A549 treated with RU486 at 1 μM for 4 hours (cell line): ENCODE measurements at places on chromosomes 5 and 9. TPM values are rescaled to one million over a fixed set of nuclear protein-coding genes. Genes with fewer than 3 reads are reported as not detected.

Gene SLC24A2
- total RNA-seq = not detected in 5 replicates

Gene CDH9
- not detected in 5 replicates for total RNA-seq

Gene DIPK1B
- 7.3 to 11.1 TPM (median 8.6 TPM) in 5 replicates for total RNA-seq

Gene PLEKHG4B
- total RNA-seq = 0.56 to 1.0 TPM (median 0.96 TPM) in 5 replicates

Gene GRIA1
- total RNA-seq = not detected in 5 replicates

Gene ARHGEF28
- total RNA-seq = 12.0 to 15.9 TPM (median 15.0 TPM) in 5 replicates

Gene SOHLH1
- not detected in 5 replicates for total RNA-seq

Gene IL4
- total RNA-seq = not detected in 5 replicates

Gene ARSI
- 31.9 to 48.3 TPM (median 37.1 TPM) in 5 replicates for total RNA-seq

Gene C5orf58
- total RNA-seq = not detected in 5 replicates

Gene MZB1
- total RNA-seq = not detected in 5 replicates

Gene CWC27
- 12.7 to 19.0 TPM (median 15.6 TPM) in 5 replicates for total RNA-seq

Gene GKAP1
- total RNA-seq = 3.9 to 6.1 TPM (median 5.4 TPM) in 5 replicates

Gene IFNA21
- total RNA-seq = not detected in 5 replicates

Gene TYRP1
- total RNA-seq = not detected in 5 replicates

Gene C7
- total RNA-seq = not detected in 5 replicates

Gene VDAC1
- total RNA-seq = 392 to 425 TPM (median 409 TPM) in 5 replicates

Gene LECT2
- total RNA-seq = not detected in 5 replicates

Gene IL9
- not detected in 5 replicates for total RNA-seq

Gene MEIKIN
- total RNA-seq = not detected in 5 replicates

Gene WDR38
- total RNA-seq = 0.21 to 0.23 TPM in 2 of 5 replicates, not detected in the others

Gene INSL4
- 13.9 to 18.0 TPM (median 15.5 TPM) in 5 replicates for total RNA-seq

Gene SH3GL2
- total RNA-seq = 0.05 to 0.49 TPM (median 0.13 TPM) in 5 replicates

Gene ARID3C
- 0.07 to 0.17 TPM (median 0.13 TPM) in 3 of 5 replicates, not detected in the others for total RNA-seq

Gene IGIP
- 0.53 to 1.1 TPM (median 0.94 TPM) in 5 replicates for total RNA-seq

Gene PCDHA12
- total RNA-seq = 1.9 to 3.0 TPM (median 2.7 TPM) in 5 replicates

Gene DMRT3
- total RNA-seq = not detected in 5 replicates

Gene UBE2QL1
- total RNA-seq = 0.10 to 0.18 TPM (median 0.15 TPM) in 5 replicates

Gene SLC2A6
- total RNA-seq = 14.5 to 24.2 TPM (median 20.4 TPM) in 5 replicates

Gene LMNB1
- total RNA-seq = 56.8 to 86.4 TPM (median 65.4 TPM) in 5 replicates

Gene TRPM6
- total RNA-seq = 1.3 to 1.8 TPM (median 1.4 TPM) in 5 replicates

Gene MARVELD2
- 2.5 to 2.9 TPM (median 2.6 TPM) in 5 replicates for total RNA-seq

Gene PCSK1
- 0.35 to 0.97 TPM (median 0.67 TPM) in 5 replicates for total RNA-seq

Gene DCAF10
- total RNA-seq = 10.8 to 14.2 TPM (median 11.7 TPM) in 5 replicates
